ENCODE measurements at places on chromosomes 1 and 21.

DNA sequence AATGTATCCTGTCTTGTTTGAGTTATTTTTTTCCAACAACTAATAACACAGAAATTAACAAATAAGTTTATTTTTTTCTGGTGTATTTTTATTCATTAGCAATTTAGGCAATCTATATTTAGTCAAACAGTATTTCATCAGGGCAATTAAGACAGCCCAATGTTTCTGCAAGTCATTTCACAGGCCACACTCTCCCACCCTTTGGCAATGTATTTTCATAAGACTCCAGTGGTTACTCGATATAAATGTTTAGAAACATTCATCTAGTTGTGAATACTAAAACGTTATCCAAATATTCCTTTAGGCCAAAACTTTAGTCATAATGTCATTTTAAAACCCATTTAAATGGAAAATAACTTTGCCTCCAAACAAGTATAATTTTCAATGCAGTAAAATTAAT is 142.1 kb downstream of the KCNT2 start:
- DNase-seq: no peak

DNA sequence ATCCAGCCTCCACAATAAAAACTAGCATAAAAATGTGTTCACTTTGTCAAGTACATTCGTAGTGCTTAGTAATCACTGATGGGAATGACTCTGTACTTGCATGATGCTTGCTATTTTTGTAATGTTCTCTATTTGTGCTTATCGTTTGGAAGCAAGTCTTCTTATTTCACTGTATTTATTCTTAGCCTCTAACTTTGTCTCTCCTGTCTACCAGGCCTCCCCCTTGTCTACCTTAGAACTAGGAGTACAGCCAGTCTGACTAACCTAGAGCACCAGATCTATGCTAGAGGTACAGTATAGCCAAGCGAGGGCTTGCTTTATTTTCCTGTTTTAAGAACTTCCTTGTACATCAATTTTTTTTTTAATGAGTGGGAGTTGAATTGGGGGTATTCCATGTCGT is 108.2 kb downstream of the VPS13D start:
- no peak for DNase-seq

DNA sequence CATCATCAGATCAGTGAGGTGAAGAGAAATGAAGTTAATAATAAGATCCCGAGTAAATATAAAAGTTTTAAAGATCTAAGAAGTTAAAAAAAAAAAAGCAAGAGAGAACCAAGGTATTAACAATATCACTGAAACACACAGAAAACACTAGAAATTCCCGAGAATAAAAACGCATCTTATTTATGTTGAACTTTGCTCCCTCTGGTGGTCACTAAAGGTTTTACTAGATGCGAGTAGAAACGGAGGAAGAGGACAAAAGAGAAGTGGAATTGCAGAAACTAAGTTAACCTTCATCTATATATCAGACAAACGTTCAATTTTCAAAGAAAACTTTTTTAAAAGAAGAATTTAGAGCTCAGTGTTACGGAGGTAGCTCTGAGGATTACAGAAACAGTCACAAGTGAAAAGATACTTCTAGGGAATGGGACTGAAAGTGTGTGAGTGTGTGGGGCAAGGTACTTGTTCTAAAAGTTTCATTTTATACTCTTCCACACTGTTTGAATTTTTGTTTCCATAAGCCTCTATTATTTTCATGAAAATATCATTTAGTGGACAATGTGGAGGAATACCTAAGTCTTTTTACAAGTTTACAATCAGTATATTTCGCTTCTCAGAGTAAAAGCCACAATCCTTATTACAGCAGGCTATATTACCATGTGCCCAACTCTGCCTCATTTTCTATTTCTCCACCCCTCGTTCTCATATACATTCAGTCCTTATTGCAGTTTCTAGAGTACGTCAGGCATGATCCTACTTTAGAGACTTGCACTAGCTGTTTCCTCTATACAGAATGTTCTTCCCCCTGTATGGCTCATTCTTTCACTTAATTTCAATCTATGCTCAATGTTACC is 19.7 kb downstream of the ACBD6 start:
- no peak for DNase-seq

- DNase-seq: no peak
These were observed 40.9 kb downstream of the LGR6 start for GRCh38 chr1:202234331-202235002.

GRCh38 chr1:159823406-159823805 is 3.3 kb upstream of the SLAMF8 start:
- DNase-seq: peak; percentile 42

DNA sequence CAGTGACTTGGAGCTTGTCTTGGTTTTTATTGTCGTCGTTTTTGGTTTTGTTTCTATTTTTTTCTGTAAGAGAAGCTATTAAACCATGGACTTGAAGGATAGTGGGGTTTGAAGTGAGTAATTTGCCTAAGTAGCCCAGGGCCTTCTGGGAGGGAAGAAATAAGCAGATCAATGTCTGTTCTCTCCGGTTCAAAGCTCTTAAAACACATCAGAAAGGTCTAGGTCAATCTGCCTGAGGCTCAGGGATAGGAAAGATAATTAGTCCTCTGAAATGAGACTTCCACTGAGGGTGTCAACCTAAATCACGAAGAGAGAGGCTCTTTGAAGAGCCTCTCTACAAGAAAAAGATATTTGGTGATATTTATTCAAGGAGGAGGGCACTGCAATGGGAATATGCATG is 178.0 kb downstream of the MATN1 start:
- no peak for DNase-seq

DNA sequence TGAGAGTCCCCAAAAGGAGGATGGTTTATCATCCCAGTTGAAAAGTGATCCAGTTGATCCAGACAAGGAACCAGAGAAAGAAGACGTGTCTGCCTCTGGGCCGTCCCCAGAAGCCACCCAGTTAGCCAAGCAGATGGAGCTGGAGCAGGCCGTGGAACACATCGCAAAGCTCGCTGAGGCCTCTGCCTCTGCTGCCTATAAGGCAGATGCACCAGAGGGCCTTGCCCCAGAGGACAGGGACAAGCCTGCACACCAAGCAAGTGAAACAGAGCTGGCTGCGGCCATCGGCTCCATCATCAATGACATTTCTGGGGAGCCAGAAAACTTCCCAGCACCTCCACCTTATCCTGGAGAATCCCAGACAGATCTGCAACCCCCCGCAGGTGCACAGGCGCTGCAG is 43.3 kb downstream of the ZBTB17 start:
- DNase-seq: no peak

Data from right kidney (tissue), 9 donors.